AG09319 (cell line): ENCODE measurements at places on chromosomes 6 and 20.

GRCh38 chr6:24205020-24205492 is 79.0 kb downstream of the NRSN1 start:
- DNase-seq: no peak

GRCh38 chr20:2736441-2736840 is 43.9 kb downstream of the EBF4 start:
- DNase-seq: no peak

DNA sequence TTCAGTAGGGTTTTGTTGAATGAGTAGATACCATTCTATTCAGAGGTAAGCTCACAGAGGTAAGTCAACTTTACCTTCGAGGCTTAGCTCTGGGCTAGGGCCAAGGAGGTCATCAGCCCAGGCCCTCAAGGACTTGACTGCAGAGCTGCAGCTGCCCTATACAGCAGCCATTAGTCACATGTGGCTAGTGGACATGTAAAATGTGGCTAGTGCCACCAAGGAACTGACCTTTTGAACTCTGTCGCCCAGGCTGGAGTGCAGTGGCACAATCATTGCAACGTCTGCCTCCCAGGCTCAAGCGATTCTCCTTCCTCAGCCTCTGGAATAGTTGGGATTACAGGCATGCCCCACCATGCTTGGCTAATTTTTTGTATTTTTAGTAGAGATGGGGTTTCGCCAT is 47.9 kb upstream of the EPB41L1 start:
- no peak for DNase-seq

GRCh38 chr6:112710710-112711109 is 363.6 kb downstream of the RFPL4B start:
- DNase-seq: no peak

DNA sequence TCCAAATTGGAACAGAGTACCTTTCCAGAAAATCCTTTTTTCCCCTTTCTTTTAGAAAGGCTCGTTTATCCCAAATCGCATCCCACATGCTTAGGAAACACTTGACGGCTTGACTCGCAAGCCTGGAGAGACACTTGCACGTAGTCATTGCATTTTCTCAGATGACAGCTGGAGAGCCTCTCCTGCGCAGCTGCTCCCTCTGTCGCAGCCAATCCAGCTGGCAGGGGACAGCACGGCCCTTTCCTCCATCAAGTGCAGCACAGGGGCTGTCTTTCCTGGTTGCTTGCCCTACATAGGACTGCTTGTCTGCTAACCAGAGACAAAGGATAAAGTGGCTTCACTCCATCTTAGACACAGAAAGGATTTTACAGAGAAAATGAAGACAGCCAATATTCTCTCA is 77.6 kb upstream of the RGS17 start:
- DNase-seq: no peak

- no peak for DNase-seq
Observed at GRCh38 chr6:10193321-10193720, 221.6 kb downstream of the TFAP2A start.

DNA sequence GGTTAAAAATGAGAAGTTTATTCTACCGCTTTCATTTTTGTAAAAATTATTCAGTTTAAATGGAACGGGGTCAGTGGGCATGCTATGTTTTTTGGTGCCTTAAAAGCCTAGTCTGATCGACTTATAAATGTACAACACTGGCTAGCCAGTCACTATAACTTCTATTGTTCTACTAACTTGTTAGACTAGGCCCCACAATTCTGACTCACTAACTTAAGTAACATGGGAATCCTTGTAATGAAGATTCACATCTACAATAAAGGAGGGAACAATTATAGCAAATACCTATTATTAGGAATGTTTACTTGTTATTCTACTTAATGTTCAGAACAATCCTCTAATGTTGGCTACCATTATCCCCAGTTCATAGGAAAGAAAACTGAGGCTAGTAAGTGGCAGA is 28.5 kb downstream of the REPS1 start:
- DNase-seq: no peak

GRCh38 chr6:75604294-75604693 is 2.6 kb downstream of the SENP6 start:
- no peak for DNase-seq

DNA sequence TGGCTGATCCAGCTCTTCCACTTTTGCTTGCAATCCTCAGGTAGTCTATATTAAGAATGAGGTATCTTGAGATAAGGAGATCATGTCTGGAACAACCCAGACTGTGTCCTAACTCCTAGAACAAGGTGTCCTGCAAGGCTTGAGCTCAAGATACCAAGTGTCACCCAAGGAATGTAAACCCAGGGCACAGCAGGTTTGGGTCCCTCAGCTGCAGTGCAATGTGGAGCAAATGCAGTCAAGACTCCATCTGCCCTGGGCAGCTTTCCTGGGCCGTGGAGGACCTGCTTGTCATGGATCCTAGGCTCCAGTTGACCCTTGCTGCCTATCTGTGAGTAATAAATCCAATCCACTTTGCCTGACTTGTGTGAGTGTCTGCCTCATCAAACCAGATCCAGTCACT is 166.1 kb downstream of the OTOR start:
- no peak for DNase-seq

DNA sequence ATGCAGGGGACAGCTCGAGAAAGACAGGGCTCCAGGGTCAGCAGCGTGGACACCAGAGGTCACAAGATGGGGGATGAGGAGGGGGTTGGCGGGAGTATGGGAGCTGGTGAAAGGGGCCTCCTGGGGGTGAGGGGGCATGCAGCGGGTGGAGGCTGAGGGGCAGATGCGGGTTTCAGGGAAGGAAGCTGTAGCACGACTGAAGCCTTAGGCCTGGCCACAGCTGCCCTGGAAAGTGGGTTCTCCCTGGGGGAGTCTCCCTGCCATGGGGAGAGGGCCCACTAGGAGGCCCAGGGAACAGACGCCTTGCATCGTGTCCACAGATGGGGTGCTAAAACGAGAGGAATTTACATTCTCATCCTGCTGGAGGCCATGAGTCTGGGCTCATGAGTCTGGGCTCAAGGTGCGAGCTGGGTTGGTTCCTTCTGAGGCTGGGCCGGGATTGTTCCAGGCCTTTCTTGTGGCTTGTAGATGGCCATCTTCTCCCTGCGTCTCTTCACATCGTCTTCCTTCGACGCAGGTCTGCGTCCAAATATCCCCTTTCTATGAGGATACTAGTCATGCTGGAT is 18.0 kb downstream of the APCDD1L start:
- no peak for DNase-seq

DNA sequence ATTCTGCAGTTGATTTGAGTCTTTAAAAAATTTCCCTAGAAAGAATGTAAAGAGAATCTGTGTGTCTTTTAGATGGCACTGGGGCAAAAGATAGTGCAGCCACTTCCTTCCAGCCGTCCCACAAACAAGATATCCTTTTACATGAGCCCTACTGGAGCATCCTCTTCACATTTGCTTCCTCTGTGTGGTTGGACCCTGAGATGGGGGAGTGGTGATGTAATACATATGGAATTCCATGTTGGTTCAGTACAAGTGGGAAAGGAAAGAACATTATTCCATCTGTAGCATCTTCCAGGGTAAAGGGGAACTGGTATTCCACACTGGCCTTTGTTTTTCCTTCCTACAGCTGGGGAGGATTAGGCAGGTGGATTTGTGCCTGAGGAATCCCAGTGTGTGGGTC is 78.9 kb upstream of the ISM1 start:
- no peak for DNase-seq

- peak; percentile 4 for DNase-seq
Observed at GRCh38 chr6:34836451-34836850, 44.6 kb downstream of the BLTP3A start.

GRCh38 chr6:26022132-26022472 is 59.5 kb downstream of the TRIM38 start:
- DNase-seq: no peak

DNA sequence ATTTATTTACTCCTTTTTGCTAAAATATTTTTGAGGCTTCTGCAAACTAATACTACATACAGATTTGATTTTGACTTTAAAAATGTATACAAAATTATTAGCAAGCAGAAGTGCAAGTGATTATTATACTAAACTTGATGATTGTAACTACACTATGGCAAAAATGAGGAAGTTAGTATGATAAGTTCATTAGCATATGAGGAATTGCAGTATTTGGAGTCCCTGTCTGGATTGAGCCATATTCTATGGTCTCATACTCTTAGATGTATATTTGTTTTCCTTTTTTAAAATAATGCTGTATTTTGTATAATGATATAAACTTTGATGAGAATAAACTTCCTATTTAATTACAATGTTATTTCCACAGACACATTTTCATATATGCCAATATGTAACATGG is 13.9 kb downstream of the CRISP3 start:
- DNase-seq: no peak

GRCh38 chr20:5970381-5970780 is 19.9 kb downstream of the MCM8 start:
- no peak for DNase-seq

DNA sequence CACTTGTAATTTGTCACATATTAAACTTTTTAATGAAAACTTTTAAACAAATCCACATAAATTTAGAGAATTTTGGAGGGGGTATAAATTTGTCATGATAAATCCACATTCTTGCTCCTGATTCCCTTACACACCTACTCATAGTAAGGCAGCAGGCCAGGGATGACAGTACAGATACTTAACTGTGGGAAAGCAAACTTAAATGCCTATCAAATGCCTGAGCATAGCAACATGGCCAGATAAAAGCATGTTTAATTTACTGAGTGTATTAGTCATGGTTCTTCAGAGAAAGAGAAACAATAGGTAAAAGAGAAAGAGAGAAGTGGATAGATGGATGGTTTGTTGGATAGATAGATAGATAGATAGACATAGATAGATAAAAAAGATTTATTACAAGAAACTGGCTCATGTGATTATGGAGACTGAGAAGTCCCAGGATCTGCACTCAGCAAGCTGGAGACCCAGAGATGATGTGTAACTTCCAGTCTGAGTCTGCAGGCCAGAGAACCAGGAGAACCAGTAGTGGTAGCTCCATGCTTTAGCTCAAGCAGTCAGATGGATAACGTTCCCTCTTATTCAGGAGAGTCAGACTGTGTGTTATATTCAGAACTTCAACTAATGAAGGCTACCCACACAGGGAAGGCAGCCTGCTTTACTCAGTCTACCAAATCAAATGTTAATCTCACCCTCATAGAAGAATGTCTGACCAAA is 15.9 kb upstream of the ADGRF1 start:
- no peak for DNase-seq

- DNase-seq: no peak
Observed at GRCh38 chr20:5660346-5660745, 89.9 kb upstream of the SHLD1 start.

DNA sequence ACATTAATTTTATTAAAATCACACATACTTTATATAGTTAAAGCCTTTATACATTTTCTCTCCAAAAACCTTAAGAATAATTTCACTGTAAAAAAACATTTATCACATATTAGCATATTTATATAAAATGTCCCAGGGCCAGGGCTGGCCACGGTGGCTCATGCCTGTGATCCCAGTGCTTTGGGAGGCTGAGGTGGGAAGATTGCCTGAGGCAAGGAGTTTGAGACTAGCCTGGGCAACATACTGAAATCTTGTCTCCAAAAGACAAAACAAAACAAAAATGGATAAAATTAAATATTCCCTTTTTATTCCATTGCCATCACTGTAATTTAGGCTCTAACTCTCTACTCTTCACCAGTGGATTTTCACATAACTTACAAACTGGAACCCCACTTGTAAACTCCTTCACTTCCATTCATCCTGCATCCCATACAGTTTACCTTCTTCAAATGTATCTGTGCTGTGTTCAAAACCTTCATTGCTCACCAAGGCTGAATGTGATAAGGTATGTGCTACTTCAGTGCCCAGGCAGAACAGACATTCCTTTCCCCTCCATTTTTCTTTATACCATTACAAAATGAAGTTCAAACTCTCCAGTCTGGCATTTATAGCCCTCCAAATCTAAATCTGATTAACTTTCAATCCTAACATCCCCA is 42.9 kb upstream of the PIM1 start:
- no peak for DNase-seq

DNA sequence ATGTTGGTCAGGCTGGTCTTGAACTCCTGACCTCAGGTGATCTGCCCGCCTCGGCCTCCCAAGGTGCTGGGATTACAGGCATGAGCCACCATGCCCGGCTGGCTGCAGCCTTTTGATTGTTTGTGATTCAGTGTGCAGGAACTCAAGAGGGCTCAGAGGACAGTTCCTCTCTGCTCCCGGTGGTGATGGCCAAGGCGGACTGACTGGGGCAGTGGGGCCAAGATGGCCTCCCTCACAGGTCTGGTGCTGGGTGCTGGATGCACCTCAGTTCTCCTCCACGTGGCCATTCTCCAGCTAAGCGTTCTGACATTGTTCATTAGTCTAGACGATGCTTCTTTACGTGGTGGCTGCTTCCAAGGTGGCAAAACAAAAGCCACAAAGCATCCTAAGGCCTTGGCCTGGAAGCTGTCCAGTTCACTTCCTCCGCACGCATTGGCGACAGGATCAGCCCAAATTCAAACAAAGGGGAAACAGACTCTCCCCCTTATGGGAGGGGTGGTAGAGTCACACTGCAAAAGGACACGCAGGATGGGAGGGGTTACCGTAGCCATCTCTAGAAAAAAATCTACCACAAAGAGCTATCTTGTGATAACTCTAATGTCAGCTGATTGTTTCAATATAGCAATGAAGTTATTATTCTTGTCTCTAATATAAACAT is 146.9 kb downstream of the FOXC1 start:
- DNase-seq: no peak

DNA sequence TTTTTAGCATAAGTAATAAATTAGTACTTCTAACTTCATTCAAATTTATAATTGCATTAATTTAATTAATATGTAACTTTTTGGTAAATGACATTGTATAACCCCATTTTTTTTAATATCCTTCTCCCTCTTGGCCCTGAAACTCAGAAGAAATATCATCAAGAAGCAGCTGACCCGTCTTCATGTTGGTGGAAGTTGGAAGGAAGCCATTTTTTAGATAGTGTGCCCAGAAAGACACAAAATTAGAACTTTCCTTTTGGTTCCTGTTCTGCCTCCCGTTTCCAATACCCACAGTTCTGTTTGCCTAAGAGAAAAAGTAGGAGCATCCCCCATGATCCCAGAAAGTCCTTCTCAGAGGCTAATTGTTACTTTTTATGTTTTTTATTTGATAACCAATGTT is 65.5 kb downstream of the PLCB4 start:
- no peak for DNase-seq

- DNase-seq: no peak
Observed at GRCh38 chr6:104728448-104728847, 131.3 kb downstream of the HACE1 start.

- no peak for DNase-seq
Observed at GRCh38 chr20:43318755-43319297, 129.1 kb upstream of the PTPRT start.
